ENCODE measurements at places on chromosomes 11 and 22.

GRCh38 chr11:74011360-74012073 is 2.6 kb upstream of the UCP3 start:
- no peak for DNase-seq

DNA sequence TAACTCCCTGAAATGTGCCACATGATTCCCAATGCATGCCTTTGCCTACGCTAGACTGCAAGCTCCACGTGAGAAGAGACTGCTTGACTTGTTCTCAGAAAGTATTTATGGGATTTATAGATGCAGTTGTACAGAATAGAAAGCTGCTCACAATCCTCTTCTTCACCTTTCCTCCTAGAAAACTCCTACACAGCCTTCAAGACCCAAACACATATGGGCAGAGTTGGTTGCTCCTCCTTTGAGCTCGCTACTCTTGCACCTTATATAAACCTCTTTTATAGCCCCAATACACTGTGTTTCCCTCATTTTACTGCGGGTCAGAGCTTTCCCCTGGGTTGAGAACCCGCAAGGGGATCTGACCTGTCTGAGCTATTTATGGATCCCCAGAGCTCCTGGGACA is 16.4 kb downstream of the C1QTNF6 start:
- no peak for DNase-seq

DNA sequence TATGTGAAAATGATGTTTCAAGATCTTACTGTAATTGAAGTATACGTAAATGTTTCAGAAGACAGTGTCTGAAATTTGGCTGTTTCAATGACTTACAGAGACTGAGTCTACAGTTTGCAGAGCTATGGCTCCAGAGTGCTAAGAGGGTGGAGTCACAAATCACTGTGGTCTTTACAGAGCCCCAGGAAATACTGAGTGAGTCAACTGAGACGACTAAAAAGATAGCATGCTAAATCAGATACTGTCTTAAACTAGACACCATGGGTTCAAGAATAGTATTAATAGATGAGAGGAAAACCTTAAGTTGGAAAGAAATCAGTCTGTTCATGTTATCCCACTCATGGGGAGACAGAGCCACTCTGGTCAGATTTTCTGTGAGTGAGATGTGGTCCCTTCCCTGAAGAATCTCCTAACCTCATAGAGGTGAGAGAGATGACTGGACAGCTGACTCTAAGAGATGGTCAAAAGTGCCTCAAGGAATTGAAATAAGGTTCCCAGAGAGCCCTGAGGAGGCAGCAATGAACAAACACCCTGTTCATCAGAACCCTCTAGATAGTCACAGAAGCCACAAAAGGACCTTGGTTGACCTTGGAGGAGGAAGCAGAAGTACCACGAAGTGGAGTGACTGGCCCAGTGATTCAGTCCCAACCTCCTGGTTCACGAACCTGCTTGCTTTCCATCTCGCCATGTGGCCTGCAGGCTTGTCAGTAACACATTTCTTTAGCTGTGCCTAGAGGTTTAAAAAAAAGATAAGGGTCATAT is 30.2 kb downstream of the C11orf91 start:
- no peak for DNase-seq

GRCh38 chr22:27090611-27091011 is 433.2 kb downstream of the MIAT start:
- DNase-seq = no peak

DNA sequence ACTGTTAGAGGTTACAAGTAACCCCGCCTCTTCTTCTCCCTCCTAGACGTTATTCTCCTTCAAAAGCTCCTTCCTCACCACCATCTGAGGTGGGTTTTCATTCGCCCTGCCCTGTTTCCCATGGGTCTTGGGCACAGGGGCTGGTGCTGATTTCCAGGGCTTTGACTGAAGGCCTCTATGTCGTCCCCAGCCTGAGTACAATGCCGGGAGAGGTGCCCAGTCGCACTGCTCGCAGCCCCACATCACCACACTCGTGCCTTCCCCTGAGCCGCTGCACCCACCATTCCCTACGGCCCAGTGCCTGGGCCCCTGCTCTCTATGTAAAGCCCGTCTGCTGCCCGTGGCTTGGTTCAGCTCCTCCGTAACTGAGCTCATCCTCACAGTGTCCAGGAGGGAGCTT is 169.8 kb downstream of the DSCAML1 start:
- DNase-seq = no peak

GRCh38 chr11:2824851-2825250 is 60.7 kb downstream of the CDKN1C start:
- DNase-seq = no peak

DNA sequence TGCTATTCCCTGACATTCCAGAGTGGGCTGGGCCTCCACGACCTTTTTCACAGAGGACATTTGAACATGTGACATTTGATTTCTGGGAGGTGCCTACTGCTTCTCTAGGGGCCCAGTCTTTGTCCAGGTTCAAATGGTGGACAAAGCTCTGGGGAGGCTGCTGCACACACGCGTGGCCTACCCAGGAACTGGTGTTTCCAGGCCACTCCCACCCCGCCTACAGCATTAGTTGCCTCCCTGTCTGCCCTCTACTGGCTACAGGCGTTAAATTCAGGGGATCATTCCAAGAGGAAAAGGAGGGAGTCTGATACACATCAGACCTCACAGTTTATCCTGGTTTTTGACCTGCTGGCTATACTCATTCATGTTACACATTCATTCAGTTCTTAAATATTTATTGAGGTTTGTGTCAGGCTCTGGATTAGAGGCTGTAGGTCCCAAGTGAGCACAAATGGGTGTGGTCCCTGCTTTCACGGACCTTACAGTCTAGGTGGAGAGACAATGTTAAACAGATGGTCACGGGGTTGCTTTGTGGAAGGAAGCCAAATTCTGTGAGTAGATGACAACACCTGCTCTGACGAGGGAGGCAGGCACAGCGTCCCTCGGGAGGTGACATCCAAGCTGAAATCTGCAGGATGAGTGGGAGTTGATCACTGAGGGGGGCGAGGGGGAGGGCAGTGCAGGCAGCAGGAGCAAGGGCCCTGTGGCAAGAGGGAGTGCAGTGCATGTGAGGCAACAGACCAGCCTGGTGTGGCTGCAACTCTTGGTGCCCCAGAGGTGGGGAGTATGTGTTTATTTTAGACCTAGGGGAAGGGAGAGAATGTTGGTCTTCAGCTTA is 11.8 kb downstream of the TUB start:
- no peak for DNase-seq

DNA sequence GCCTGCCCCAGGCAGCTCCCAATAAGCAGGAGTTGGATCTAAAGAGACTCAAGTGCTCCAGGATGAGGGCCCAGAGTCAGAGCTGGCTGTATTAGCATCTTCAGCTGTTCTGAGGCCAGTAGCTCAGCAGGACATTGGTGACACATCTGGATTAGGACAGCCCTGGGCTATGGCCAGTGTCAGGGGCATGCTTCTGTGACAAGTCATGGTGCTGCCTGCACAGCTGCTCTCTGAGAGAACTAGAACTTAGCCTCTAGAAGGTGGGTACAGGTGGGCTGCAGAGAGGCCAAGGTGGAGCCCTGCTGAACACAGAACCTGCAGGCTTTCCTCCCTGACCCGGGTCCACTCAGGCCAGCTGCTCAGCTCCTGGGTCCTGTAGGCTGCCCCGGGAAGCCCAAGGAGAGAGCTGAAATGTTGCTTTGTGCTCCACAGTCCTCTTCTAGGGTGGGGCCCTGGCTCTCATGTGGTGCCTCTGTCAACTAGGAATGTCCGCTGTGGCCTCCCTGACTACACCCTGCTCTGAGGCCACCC is 426.9 kb downstream of the SOX6 start:
- DNase-seq = no peak
